NCI-H1105 (cell line): ENCODE measurements at places on chromosomes 2 and 18.

DNA sequence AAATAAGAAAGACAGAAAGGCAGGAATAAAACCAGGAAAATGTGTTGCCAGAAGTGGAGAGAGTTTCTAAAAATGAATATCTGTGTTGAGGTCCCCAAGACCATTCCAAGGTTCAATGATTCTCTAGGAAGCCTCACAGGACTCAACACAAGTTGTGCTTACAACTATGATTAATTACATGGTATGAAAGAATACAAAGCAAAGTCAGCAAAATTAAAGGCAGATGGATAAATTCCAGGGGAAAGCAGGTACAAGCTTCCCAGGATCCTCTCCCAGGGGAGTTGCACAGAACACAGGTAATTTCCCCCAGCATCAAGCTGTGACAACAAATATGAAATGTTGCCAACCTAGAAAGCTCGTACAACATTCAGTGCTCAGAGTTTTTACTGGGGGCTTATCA is 154.4 kb upstream of the HNMT start:
- no peak for DNase-seq

DNA sequence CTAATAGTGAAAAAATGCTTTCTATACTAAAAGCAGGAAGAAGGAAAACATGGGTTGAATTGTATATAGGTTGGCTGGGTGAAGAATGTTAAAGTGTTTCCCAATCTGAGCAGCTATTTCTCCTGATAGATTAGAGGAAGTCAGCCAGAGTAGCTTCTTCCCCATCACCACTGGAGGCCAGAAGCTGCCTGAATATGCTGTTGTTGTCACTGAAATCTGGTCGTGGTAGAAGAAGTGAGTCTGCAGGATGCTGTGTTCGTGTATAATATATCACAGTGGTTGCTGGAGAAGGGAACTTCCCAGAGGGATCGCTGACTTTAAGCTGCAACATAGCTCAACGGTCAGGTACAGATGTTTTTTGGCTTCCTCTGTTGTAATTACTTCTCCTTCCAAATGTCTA is 247.5 kb upstream of the LRATD1 start:
- DNase-seq, result no peak

DNA sequence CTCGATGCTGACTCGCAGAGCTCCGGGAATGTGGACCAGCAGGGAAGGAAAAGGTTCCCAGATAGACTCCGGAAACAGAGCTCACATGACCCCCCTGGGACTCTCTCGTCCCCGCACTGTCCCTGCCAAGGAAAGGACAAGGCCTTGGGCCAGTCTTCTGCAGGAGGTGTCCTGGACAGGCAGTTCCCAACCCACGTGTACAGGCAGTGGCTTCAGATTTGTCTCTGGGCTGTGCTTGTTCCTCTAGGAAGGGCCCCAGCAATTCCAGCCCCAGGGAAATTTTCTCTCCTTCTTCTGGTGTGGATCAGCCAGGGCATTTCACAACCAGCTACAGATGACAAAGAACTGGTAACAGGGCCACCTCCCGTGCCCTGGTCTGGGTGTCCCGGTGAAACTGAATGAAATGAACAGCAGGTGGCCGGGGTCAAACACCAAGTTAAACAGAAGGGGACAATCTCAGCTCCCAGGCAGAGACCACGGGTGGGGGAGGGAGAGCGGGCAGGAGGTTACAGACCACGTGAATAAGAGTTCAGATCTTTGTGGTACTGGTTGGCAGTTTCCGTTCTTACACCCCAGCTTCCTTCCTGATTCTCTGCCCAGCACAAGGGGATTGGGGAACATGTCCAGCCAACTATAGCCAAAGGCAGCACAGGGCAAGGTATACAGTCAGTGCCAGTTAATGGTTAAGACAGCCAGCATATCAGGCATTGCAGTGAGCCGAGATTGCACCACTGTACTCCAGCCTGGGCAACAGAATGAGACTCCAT is 52.2 kb upstream of the CAB39 start:
- DNase-seq, result no peak

GRCh38 chr2:127049927-127050802 is 56.8 kb downstream of the BIN1 start:
- DNase-seq, result peak; percentile 34

GRCh38 chr2:240435457-240435947 is at the start of gene GPC1:
GPC1 (plus strand) TSS chr2:240435663; CDS start chr2:240435919, 256 bp downstream.
- peak; percentile 58 for DNase-seq

DNA sequence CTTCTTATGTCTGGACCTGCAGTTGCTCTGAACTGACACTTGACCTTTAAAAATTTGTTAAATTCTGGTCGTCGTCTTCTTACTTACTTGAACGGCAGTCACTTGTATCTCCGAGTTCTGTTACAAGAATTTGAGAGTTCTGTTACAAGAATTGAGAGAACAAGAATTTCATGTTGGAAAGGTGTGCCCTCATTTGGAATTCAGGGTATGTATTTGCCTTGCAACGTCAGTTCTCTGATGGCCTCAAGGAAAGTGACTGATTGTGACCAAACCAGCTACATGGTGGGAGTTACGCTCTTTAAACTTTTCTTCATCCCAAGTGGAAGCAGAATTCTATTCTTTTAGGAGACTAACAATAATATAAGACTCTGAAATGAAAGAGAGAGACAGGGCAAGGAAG is 320.0 kb upstream of the TRIB2 start:
- DNase-seq, result no peak

DNA sequence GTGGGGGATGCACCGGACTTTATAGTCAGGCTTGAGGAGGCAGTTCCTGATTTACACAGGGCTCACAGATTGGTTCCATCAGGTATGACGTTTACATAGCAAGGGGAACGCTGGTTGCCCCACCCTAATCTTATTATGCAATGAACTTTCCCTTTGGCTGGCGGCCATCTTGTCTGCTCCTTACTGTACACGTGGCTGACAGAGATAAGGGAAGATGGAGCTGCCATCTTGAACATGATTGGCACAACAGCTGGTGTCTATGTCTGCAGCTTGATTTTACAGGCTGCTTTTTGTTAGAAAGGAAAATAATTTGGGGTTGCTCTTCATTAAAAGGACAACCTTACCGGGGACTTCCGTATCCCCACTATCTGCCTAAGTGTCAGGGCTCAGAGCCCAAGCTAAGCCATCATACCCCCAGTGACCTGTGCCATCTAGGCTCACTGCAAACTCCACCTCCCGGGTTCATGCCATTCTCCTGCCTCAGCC is 33.5 kb upstream of the ATG16L1 start:
- DNase-seq, result no peak

DNA sequence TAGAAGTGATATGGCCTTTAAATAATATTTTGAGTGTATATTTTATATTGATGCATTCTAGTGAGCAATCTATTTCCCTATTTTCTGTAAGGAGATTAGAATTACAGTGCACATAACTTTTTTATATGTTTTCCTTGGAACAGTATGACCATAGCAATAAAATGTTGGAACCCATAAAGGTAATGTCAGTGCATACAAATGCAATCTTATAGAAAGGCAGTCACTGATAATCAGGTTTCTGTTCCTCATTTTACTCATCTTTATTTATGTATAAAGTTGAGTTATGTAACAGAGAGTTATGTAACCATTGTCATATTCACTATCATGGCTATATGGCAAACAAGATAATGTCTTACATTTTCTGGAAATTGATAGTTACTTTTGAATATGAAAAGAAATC is 179.9 kb upstream of the NETO1 start:
- DNase-seq, result no peak

DNA sequence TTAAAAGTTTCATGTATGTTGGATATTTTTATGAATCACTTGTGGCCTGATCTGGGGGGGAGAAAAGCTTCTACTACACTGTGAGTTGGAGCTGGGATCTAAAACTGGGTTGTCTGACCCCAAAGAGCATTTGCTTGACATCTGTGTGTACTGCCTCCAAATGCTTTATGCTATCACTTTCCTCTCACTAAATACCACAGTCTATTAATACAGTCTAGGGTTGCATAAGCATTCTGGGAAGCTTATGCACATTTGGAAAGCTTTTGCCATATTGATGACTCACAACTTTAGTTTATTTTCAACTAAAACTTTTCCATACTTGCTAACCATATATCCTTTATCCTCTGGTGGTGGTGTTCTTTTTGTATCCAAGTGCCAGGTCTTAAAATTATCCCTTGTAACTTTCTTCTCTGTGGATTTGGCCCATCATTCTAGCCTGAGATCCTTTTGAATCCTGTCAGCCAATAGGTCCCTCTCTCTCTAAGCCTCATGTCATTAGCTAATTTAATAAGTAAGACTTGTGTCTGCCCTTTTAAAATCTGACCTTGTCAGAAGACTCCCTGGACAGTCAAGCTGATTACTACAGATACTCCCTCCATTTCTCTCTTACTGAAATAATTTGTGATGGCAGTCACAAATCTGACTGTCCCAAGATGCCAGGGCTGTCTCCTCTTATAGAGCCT is 72.7 kb downstream of the NXPH2 start:
- no peak for DNase-seq

DNA sequence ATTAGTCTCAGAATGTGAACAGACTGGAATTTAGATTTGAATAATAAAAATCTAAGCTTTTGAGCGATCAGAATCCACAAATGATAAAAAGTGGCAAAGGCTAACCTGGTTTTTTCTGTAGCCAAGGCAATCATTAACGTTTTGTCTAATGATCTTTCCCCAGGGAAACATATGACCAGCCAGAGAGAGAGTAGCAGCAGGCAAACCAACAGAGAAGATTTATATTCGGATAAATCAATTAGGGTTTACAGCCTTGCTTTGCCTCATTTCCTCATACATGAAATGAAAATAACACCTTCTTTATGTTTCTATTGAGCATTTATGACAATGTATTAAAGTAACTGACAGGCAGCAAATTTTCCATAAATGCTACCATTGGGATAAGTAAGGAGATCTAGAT is 14.5 kb downstream of the TIA1 start:
- no peak for DNase-seq

DNA sequence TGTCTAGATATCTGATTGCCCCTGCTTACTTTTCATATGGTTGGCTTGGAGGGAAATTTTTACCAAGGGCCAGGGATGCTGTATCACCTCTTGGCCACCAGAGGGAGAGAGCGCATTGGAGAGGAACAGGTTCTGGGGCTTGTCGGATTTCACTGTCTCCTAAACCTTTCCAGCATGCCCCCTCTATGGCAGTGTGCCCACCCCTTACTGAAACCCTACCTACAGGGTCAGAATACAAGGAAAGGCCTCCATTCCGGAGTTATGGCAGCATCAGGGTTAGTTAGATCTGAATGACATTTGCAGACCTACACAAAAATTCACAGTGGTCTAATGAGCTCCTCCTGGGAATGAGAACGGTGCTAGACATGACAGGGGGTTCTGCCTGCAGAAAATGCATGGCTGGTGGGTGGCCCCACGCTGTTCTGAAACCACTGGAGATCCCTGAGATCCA is 5.8 kb downstream of the SLC14A2 start:
- DNase-seq, result peak; percentile 46

DNA sequence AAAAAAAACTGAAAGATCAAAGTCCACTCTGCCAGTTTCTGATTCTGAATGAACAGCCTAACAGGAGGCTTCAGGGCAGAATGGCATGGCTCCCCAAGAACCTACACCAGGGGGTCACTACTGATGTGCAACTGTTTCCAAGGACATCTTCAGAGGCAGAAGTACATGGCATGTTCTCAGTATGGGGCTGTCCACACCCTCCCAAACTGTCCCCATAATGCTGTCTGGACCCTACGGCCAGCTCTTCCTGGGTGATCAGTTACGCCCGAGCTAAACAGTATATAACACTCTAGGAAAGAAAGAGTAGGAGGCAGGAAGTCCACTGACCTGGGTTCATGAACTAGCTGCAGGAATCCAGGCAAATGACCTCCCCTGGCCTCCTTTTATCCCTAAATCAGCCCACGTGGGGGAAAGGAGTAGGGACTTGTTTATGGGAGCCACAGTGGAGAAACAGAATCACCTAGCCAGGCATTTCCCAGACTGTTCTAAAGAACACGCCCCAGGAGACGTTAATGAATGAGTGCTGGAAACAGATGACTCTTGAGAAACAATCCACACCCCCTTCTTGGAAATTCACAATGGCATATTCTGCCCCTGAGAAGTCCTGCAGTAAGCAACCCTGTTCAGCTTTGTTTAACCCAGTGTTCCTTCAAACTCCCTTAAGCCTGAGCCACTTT is 2.5 kb downstream of the TMBIM1 start:
- no peak for DNase-seq

DNA sequence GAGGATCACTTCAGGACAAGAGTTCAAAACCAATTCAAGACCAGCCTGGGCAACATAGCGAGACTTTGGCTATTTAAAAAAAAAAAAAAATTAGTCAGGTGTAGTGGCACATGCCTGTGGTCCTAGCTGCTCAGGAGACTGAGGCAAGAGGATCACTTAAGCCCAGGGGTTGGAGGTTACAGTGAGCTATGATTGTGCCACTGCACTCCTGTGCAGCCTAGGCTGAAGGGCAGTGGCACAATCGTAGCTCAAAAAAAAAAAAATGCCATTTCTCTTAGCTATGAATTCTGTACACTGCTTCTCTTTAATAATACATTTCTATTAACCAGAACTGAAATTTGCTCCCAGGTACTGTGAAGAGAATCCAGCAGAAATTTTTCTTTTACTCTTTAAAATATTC is 202.8 kb downstream of the DYM start:
- no peak for DNase-seq

DNA sequence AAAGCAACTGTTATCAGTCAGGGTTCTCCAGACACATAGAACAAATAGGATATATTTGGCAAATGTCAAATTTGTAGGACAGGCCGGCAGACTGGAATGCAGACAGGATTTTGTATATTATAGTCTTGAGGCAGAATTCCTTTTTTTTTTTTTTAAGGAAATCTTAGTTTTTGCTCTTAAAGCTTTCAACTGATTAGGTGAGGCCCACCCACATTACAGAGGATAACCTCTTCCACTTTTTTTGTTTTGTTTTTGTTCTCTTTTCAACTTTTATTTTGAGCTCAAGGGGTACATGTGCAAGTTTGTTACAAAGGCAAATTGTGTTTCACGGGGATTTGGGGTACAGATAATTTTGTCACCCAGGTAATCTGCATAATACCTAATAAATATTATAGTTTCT is 350.2 kb upstream of the CHAC2 start:
- DNase-seq, result no peak

DNA sequence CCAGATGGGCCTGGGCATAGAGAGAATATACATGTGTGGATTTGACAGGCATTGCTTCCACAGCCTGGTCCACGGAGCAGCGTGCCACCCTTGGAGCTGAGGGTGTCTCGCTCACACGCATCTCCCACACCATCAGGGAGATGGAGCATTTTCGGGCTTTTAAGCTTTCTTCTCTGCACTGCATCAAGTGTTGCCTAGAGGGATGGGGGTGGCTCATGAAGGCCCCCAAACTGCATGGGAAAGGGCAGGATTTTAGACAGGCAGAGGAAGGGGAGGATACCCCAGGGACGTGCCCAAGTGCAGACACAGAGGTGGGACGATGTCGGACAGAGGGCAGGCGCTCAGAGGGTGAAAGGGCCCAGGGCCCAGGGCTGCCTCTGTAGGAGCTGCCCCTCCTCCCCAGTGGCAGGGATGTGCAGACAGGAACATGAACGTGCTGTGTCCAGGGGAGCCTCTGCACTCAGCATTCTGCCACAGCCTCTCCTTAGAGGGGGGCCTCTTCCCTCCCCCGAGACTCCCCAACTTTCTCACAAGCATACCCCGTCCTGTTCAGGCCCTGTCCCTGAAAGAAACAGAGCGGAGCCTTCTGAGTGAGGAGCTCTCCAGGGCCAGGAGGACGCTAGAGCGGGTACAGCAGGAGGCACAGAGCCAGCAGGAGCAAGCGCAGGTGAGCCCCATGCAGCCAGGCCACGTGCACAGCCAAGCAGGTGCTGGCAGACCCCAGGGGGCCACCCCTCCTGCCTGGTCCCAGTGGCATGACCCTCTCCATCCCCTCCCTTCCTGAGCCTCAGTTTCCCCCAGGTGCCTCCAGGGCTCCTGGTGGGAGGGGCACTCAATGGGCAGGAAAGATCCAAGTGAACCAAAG is 42.9 kb upstream of the SNED1 start:
- DNase-seq, result no peak
